ENCODE measurements at places on chromosomes 16 and 17. TPM values are rescaled to one million over a fixed set of nuclear protein-coding genes. Genes with fewer than 3 reads are reported as not detected.

ABCA9 gene
- 17.8 TPM for polyA plus RNA-seq

SYT17 gene
- 6.0 TPM for polyA plus RNA-seq

SYCE1L gene
- 4.5 TPM for polyA plus RNA-seq

GPRC5B gene
- 109 TPM for polyA plus RNA-seq

CD300LD gene
- not detected for polyA plus RNA-seq

TMIGD1 gene
- not detected for polyA plus RNA-seq

MNT gene
- polyA plus RNA-seq: 20.3 TPM

STH gene
- polyA plus RNA-seq: not detected

FA2H gene
- polyA plus RNA-seq: 0.22 TPM

HOXB3 gene
- 9.1 TPM for polyA plus RNA-seq

PLXDC1 gene
- 9.3 TPM for polyA plus RNA-seq

TRAPPC1 gene
- 99.5 TPM for polyA plus RNA-seq

CYGB gene
- polyA plus RNA-seq: 22.7 TPM

GRB7 gene
- 0.72 TPM for polyA plus RNA-seq

ZDHHC1 gene
- polyA plus RNA-seq: 18.3 TPM

TAT gene
- not detected for polyA plus RNA-seq

KRTAP4-5 gene
- not detected for polyA plus RNA-seq

MT1F gene
- polyA plus RNA-seq: 1.4 TPM

All from hindlimb muscle (tissue), 1 donor.